NCI-H1092 (cell line): ENCODE measurements at places on chromosomes 12 and 14.

- DNase-seq, result no peak
These were observed 14.5 kb downstream of the GMFB start for GRCh38 chr14:54474232-54474793.

- DNase-seq, result no peak
These were observed 131.5 kb downstream of the CHST11 start for GRCh38 chr12:104588047-104588920.

GRCh38 chr12:9669534-9669933, at the start of gene CLEC2D:
TSS of gene CLEC2D (plus strand) at chr12:9669713. CDS start at chr12:9669735, 22 bp downstream.
- DNase-seq, result no peak

DNA sequence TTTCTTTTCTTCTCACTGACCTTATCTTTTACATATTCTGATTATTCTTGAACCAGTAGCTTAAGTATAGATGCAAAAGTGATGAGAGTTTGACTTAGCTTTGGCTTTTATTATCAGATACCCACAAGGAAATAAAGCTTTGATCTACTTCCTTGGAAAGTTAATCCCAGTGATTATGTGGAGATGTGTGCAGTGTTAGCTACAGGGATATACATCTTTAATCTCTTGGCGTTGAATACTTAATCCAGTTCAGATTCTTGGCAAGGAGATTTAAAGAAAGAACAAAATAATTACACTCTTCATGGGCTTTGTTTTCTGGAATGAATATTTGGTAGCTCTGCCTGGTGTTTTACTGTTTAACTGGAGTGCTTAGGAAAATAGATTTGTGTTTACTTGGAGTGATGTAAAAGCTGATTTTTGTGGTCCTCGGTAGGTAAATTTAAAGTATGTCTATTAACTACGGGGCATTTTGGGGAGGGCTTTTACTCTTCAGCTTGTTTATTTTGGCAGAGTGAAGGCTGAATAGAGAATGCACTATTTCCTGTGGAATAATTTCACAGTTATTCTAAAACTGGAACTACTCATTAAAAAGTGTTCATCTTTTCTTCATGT, 150.1 kb upstream of the LRIG3 start:
- DNase-seq, result no peak

GRCh38 chr12:28884904-28885679, 264.0 kb upstream of the FAR2 start:
- no peak for DNase-seq

DNA sequence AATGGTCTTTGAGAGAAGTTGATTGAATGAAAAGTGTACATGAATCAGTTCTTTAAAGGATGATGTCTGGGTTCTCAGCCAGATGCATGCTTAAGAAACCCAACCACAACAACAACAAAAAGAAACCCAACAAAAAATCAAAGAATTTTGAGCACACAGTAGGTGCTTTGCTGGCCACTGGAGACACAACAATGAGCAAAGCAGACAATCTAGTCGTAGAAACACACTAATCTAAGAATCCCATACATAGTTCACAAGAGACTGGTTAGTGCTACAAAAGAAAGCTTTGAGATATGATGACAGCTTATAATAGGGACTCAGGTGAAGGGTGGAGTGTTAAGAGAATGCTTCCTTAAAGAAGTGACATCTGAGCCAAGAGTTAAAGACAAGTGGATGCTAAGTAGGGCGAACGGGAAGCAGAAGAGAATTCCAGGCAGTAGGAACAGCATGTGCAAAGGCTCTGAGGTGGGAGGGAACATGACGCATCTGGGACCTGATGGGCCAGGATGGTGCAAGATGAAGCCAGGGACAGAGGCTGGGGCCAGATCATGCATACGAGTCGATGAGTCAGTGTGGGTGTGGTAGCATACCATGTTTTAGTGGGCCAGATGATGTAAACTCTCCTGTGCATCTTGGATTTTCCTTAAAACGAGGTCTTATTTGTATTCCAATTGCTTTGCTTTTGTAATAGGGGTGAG, 4.6 kb upstream of the HIP1R start:
- DNase-seq, result no peak

- DNase-seq, result no peak
These were observed 367 bp downstream of the GALNT16 start for GRCh38 chr14:69260190-69260860.
